ENCODE measurements at places on chromosomes 2 and 18. TPM values are rescaled to one million over a fixed set of nuclear protein-coding genes. Genes with fewer than 3 reads are reported as not detected.

Gene CNTNAP5
- polyA plus RNA-seq: not detected

Gene TRIM43
- not detected for polyA plus RNA-seq

Gene ZDBF2
- 1.8 TPM for polyA plus RNA-seq

Gene WDFY1
- 28.8 TPM for polyA plus RNA-seq

Gene GYPC
- polyA plus RNA-seq: 111 TPM

Gene RAB11FIP5
- polyA plus RNA-seq: 1.8 TPM

Gene NXPH2
- polyA plus RNA-seq: not detected

GRCh38 chr2:151556121-151556520 is 146.4 kb downstream of the RIF1 start:
- DNase-seq: no peak

GRCh38 chr2:239275044-239275685 is 125.7 kb downstream of the HDAC4 start:
- peak; percentile 54 for DNase-seq

- no peak for DNase-seq
Observed at GRCh38 chr2:159042115-159042850, 73.8 kb downstream of the TANC1 start.

GRCh38 chr18:62566199-62566598 is 43.4 kb downstream of the ZCCHC2 start:
- DNase-seq: peak; percentile 29

- no peak for DNase-seq
Observed at GRCh38 chr2:217075268-217076057, 215.6 kb upstream of the TNP1 start.

DNA sequence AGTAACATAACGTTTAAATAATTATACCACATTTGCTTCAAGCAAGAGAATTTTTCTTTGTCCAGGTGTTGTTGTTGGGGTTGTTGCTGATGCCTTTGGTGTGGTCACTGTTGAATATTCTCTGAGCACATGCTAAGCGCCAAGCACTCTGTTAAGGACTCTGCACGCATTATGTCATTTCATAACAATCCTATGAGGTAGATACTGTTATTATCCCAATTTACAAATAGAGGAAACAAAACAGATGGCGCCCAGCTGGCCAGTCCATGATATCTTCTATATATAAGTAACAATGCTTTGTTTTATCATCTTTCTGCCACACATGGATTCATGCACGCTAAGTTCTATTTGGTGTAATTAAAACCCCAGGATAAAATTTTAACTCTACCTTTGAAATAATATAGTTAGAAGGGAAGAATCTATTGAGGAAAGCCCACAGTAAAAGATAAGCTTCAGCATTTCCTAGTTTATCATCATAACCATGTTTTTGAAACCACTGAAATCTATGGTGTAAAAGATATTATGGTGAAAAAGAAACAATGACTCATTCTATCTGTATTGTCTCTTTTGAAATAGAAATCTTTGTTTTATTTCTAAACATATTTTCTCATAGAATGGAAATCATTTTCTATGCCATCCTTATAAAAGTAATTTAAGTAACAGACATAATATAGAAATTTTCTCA is 199.7 kb downstream of the PID1 start:
- no peak for DNase-seq

DNA sequence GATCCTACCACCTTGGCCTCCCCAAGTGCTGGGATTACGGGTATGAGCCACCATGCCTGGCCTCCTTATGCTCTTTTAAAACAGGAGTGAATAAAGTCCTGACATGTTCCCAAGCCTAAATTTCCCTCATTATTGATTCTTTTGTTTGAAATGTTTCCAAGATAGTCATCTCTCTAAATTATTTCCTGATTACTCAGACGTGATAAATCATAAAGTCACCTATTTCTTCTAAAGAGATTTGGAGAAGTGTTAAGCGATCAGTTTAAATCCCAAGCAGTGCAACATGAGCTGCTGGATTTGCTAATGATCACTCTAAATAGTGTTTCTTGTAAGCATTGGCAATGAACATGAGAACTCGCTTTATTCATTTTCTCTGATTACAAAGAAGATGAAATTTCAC is 51.8 kb downstream of the PMAIP1 start:
- DNase-seq: no peak

- DNase-seq: peak; percentile 69
Observed at GRCh38 chr2:74502720-74503505, 3.5 kb upstream of the LBX2 start.

GRCh38 chr2:129828792-129829191 is 150.7 kb upstream of the RAB6C start:
- no peak for DNase-seq

DNA sequence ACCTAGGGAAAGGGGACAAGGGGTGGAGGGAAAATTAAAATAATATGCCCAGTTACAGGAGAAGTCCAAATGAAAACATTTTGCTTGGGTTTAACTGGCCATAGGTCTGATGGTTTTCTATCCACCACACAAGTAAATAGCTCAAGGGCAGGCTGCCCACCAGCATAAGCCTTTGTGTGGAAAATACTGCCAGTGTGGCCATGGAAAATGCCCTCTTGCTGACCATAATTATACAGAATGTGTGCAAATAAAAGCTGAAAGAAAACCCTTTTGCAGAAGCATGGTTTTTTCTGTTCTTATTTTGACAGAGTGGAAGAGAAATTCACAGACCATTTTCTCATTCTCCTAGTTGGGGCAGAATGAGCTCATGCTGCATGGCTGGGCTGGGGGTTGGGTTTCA is 111.3 kb upstream of the SIX2 start:
- no peak for DNase-seq

DNA sequence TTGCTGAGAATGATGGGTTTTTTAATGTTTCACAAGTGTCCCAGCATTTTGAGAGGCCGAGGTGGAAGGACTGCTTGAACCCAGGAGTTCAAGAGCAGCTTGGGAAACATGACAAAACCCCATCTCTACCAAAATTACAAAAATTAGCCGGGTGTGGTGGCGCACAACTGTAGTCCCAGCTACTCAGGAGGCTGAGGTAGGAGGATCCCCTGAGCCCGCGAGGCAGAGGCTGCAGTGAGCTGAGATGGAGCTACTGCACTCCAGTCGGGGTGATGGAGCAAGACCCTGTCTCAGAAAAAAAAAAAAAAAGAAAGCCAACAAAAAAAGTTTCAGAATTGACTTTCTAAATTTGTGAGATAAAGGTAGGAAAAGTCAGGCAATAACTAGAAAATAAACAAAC is 8.7 kb downstream of the TFCP2L1 start:
- no peak for DNase-seq

DNA sequence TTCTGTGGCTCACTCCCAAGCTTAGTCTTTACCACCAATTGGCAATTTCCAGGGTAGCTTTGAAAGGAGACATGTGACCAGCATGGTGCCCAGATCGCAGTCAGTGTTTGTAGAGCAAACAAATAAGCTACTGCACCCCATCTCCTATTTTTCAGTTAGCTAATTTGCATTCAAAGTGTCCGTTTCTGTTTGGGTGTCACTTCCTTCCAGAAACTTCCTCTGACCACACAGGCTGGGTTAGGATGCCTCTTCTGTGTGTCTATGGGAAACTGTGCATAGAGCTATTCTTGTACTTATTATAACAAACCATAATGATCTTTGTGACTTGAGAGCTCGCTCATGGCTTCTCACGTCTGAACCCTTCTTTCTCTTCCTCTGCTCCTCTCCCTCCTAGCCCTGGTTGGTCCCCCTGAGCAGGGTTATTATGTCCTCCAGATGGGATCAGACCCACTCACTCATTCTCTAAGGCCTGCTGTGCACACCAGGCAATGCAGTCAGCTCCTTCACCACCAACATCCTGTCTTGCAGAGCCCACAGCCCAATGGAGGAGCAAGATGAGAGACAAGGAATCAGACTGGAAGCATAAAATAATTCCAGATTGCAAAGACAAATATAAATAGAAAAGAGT is 101.2 kb upstream of the ALK start:
- DNase-seq: no peak

- DNase-seq: peak; percentile 39
Observed at GRCh38 chr2:203897544-203897943, 30.0 kb downstream of the CTLA4 start.

- DNase-seq: peak; percentile 94
Observed at GRCh38 chr2:88016086-88016959, at the start of gene RNU2-63P. Gene RNU2-63P, minus strand, starts transcription at chr2:88016547.

GRCh38 chr2:3959372-3959771 is 256.0 kb downstream of the DCDC2C start:
- DNase-seq: peak; percentile 32

DNA sequence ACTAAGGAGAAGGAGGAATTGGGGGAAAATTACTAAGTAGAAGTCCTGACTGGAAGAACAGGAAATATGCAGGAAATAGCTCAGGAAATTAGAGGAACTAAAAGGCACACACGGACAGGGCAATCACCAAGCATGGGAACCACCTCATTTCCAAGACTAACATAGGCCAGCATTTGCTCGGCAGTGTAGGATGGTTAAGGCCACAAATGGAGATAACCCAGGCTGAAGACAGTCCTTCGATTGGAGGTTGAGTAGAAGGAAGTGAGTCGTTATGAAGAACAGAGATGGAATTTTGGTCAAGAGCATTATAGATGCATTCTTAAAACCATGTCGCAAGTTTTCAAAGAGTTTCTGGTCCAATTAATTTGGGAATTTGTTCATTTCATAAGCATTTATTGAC is 401.4 kb downstream of the ALK start:
- no peak for DNase-seq

DNA sequence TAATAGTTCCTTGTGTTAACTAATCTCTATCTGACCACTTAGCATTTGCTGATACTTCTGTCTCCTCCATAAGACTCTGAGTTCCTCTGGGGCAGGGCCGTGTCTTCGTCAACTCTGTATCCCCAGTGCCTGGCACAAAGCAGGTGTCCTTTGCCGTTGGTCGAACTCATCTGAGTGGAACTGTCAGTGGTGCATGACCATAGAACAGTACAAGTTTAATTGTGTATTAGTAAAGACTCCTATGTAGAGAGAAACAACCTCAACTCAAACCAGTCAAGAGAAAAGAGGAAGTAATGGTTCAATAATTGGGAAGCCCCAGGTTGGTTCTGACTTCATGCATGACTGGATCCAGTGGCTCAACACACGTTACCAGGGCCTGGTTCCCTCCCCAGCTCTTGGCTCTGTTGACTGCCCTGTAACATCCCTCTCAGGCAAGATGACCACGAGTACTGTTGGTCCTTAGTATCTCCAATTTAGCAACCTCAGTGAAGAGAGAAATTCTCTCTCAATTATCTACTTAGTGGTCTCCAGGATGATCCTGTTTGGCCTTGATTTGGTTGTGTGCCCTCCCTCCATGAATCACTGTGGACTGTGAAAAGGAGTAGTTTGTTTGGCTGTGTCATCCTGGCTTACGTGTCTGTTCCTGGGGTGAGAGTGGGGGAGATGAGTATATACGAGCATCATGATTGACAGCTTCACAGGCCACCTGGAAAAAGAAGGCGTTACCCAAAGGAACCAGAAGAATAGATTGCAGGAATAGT is 58.5 kb upstream of the MSH6 start:
- peak; percentile 94 for DNase-seq

DNA sequence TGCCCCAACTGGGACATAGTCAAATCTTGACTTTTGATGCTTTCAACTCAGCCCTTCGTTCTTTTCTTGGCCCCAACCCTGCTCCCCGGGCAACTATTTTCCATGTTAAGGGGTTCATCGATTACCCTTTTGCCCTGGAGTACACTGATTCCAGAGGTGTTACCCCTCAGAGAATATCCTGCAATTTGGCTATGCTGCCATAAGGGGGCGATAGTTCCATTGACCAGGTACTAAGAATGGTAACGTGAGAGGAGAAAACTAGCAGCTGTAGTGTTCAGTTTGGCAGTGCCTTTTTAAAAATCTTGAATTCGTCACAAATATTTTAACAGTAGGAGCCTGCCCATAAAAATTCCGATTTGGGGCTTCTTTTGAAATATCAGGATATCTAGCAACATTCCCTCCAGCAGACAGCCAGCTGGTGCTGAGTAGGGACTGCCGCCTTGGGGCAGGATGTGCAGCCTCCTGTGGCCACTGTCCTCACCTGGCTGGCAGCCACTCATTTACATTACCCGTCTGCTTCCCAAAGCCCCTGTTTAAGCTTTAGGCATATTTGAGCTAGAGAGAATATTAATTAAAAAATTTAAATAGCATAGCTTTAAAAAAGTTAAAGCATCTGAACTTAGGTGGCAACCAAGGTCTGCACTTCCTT is 146.3 kb upstream of the SKOR2 start:
- DNase-seq: no peak

- DNase-seq: no peak
Observed at GRCh38 chr2:235149240-235149659, 197.4 kb downstream of the SH3BP4 start.

DNA sequence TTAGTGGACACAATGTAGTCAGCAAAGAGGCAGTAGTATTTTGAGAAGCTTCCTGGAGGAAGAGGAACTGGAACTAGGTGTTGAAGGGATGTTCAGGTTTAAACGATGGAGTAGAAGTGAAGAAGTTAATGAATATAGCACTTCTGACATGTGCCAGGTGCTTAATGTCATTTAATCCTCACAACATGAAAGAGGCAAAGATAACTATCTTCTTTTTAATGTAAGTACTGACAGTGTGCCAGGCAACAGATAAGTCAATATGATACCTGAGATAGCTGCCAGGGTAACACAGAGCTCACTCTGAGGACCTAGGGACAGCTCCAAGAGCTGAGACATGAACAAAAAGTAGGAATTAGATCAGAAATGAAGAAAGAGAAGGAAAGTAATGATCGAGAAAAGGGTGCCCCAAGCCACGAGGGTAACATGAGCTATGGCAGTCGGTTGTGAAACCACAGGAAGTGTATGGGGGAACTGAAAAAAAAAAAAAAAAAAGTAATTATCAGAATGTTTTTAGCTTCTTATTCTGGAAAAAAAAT is 140.7 kb downstream of the RNF144A start:
- peak; percentile 47 for DNase-seq

- DNase-seq: no peak
Observed at GRCh38 chr18:33694593-33694992, 116.6 kb downstream of the ASXL3 start.

DNA sequence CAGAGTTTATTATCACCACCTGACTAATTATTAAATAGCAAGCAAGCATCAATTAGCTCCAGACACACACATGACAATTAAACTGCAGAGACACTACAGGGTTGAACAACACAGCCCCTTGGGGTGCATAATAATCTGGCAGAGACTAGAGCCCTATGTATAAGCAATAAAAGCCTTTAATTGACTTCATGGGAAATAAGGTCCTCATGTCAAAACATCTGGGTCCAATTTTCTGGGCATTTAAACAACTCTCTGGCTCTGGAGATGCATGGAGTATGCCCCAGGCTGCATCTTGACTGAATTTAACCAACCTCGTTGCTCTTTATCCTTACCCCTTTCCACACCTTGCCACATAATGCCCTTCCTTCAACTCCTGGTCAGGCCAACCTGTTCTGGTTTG is 270.7 kb upstream of the THUMPD2 start:
- DNase-seq: no peak

GRCh38 chr2:203681978-203682377 is 24.5 kb upstream of the CD28 start:
- DNase-seq: no peak

DNA sequence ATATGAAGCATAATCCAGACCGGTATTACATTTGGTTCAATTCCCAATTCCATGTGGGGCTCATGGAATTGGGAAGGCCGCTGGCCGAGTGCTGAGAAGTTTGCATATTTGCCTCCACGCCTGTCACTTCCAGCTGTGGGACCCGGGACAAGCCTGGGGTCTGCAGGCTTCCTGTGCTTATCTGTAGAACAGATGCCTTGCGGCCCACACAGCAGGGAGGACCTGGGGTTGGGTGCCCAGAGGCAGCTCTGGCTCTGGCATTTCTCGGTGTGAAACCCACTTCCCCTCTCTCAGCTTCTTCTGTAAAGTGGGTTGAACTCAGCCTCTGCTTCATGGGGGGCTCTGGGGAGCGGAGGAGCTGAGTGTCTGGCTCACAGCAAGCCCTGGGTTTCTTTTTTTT is 97.9 kb downstream of the SH3BP4 start:
- DNase-seq: no peak

- DNase-seq: no peak
Observed at GRCh38 chr2:175136334-175137215, 31.4 kb downstream of the ATF2 start.

Data from B cell (primary cell).